Osteoblast (primary cell): ENCODE measurements at places on chromosomes 16 and 17. TPM values are rescaled to one million over a fixed set of nuclear protein-coding genes. Genes with fewer than 3 reads are reported as not detected.

DNA sequence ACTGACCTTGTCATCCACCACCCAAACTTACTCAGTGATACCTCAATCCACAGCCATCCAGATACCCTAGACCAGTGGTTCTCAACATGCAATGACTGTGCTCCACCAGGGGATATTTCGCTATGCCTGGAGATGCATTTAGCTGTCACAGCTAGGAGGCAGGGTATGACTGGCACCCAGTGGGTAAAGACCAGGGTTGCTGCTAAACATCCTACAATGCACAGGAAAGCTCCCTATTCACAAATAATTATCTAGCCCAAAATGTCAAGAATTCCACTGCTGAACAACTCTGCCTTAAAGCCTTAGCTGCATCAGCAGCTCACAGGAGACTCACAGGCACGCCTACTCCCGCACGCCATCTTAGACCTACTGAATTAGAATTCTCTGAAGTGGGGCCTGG is 212.6 kb downstream of the GRIN2A start:
- DNase-seq, result no peak

DNA sequence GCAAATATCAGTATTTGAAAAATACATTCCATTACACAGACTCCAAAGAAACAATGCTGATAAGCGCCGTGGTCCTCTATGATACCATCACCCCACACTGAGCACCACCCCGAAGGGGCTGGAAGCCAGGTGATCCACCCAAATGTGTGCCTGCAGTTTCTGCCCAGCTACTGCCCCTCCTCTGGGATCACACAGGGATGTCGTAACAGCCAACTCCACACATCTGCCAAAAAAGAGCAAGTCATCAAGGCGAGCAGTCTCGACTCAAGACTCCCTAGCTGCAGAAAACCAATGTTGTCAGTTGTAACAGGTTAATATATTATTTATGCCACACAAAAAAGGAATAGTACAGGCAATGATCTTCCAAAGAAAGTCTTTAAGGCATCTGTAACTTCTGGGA is 21.0 kb downstream of the CYB5D2 start:
- DNase-seq, result peak; percentile 83

The SULT1A4 gene
- total RNA-seq, result 0.36 and 1.2 TPM in 2 replicates

- DNase-seq, result peak; percentile 85
These were observed 351.9 kb downstream of the SEC14L1 start for GRCh38 chr17:77492446-77493237.

The TK1 gene
- 17.7 and 23.9 TPM in 2 replicates for total RNA-seq

The ARHGAP44 gene
- 2.9 and 4.3 TPM in 2 replicates for total RNA-seq

DNA sequence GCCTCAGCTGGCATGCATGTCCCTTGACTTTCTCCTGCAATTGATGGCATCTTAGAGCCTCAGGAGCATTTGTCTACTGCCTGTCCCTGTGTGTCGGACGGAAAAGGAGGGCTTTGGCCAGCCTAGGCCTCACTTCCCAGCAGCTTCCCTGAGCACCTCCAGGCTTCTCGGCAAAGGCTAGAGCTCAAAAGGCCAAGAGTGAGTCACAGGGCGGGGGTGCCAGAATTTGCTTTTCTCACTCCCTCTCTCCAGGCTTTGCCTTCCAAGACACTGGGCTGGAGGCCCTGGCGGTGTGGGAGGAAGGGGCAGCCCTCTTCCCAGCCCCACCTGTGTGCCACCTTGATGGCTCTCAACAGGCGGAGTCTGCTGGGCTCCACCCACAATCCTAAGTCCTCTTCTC is 107.3 kb upstream of the MAF start:
- no peak for DNase-seq

DNA sequence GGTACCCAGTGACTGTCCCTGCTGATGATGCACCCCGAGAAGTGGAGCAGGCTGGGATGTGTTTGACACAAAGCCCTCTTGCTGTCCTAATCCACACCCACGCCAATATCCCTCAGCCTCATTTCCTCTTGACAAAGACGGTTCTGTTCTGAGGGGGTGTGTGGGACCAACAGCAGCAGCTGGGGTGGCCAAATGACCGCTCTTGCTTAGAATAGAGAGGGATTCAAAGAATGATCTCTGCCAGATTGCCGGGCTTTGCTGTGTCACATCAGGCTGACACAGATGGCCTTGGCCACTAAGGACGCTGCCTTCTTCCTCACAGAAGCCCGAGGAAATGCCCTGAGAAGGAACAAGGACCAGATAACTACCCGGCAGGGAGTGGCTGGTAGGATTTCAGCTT is 250.7 kb downstream of the NTN1 start:
- DNase-seq, result no peak

The MPG gene
- total RNA-seq, result 180 and 189 TPM in 2 replicates
